NCI-H510A treated with DMSO at 0.1 percent for 48 hours (cell line): ENCODE measurements at places on chromosomes 2 and 18.
A peak's percentile ranks its signal among the peaks of the same experiment; 100 is the strongest.

DNA sequence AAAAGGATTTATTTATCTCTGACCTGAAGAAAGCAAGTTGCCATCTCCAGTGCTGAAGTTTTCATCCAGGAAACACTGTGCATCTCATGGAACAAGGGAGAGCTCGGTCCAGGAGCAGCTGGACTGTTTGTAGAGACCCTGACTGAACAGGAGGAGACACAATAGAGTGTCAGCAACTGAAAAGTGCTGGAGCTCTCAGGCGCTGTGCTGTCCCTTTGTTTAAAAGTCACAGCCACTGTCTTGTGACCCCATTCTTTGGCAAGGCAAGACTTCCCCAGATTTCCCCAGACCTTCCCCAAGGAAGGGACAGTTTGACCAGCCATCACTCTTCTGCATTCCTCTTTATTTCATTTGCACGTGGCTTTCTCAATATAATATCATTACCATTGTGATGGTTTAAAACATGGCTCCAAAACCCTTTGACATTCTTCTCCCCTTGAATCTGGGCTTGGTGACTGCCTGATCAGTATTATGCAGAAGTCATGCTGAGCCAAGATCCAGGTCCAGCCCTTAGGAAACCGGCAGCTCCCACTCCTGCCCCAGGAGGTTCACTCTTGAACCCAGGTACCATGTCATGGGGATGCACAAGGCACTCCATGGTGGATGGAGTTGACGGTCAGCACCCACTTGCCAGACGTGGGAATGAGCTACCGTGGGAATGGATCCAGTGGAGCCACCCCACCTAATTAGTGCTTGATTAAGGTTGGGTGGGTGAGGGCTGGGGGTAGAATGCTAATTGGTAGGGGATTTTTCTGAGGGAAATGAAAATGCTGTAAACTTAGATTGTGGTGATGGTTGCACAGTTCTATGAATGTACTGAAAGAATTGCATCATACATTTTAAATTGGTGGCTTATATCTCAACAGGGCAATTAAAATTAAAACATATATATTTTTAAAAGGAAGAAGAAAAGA, 497.9 kb upstream of the RAB6C start:
- no peak for DNase-seq

- no peak for DNase-seq
Measured at GRCh38 chr2:80363330-80363729, 58.8 kb upstream of the LRRTM1 start.

- no peak for DNase-seq
Measured at GRCh38 chr2:233821709-233822100, 32.6 kb downstream of the HJURP start.

DNA sequence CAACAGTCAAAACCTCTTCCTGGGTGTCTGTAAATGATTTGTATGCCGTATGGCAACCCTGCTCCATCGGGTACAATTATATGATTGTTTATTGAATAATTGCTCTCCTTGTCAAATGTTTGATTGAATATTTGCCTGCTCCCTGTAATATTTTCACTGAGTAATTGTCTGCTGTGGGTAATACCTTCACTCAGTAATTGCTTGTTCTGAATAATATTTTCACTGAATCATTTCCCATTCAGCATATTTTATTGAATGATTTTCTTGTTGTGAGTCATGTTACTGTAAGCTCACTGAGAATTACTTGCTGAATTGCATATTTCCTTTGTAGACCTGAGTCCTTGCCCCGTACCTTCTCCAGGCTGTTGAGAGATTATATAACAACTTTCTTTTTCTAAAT, 535.2 kb downstream of the METTL4 start:
- DNase-seq, result no peak

DNA sequence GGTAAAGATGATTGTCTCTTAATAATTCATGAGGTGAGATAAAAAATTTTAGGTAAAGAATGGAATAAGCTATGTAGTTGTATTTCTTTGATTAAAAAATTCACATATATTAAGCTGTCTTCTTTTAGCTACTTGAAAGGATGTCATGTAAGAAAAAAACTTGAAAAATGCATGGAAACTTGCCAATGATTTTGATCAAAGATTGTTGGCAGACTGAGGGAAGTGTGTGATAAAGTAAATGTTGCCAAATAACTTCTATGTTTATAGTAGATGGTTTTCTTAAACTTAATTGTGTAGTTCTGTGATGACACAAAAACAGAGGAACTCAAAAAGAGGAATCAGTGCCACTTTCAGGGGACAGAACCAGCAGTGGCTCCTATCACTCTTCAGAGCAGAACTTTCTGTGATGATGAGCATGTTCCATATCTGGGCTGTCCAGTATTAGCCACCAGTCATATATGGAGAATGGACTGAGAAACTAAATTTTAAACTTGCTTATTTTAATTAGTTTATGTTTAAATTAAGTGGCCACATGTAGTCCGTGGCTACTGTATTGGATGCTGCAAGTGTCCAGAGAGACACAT, 51.9 kb upstream of the SLC38A11 start:
- DNase-seq, result no peak

GRCh38 chr18:9863282-9863681, 22.5 kb upstream of the TXNDC2 start:
- DNase-seq, result no peak

GRCh38 chr2:61117534-61117933, 44.5 kb upstream of the C2orf74 start:
- no peak for DNase-seq

DNA sequence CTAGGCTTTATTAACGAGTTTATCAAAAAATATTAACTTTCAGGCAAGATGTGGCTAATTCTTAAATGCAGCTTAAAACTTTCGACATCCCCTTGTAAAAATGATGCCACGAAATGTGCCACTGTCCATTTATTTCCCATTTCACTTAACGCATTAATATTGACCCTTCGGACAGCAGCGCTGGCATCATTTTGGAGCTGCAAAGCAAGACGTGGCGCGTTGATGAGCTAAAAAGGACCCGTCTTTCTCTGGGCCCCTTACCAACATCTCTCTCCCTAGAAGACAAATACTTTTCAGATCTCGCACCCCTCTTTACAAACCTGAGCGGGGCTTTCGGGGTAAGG, 367.9 kb downstream of the MTX2 start:
- DNase-seq, result no peak

DNA sequence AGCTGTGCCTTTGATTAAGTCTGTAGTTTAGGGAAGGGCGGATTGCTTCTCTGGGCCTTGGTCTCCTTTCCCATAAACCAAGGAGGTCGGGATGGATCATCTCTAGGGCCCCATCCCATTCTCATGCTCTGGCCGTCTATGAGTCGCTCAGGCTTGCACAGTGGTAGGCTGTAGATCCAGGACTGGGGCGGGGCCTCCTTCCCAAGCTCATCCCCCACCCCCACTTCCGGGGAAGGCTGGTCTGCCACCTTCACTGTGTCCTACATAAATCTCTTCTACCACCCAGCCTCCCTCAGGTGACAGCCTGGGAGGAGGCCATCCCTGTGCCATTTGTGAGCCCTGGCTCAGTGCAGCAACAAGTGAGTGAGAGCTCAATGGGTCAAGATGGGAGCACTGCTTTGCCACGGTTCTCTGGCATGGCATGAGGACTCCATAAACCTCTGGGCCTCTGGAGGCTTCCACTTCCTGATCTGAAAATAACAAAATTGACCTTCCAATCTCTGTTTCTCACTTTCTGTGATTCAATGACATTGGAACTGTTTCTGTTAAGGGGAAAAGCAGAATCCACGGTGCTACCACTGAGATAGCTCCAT, 68.5 kb downstream of the SUMO1 start:
- no peak for DNase-seq

DNA sequence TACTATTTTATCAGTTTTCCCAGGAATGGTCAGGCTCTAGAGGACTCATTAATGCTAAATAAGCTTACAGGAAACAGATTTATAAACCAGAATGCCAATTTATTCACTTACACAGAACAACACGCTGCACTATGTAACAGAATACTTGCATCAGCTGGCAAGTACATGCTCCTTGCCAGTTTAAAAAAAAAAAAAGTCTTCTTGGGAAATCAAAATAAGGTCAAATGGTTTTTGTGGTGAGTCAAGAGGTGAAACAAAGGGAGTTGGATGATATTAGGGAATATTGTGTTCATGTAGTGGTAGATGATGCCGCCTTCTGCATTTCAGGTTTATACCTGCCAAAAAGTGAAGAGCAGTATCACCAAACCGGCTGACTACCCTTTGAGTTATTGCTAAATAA, 1322.1 kb upstream of the ZEB2 start:
- DNase-seq, result no peak

GRCh38 chr2:188573453-188573852, 281.8 kb downstream of the GULP1 start:
- DNase-seq, result no peak

- DNase-seq, result no peak
Measured at GRCh38 chr2:231816327-231817026, 30.2 kb downstream of the COPS7B start.

DNA sequence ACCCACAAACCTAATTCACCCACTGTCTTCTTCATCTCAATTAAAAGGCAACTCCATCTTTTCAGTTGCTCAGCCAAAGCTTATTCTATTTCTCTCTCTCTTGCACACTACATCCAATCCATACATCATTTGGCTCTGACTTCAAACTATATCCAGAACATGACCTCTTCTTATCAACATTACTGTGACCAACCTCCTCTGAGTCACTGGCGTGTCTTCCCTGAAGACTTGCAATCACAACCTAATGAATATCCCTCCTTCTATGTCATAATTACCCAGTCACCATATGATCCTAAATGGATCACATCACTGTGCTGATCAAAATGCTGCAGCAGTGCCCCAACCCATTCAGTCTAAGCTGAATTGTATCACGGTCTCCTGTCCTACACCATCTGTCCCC, 22.6 kb upstream of the SULT1C3 start:
- no peak for DNase-seq

DNA sequence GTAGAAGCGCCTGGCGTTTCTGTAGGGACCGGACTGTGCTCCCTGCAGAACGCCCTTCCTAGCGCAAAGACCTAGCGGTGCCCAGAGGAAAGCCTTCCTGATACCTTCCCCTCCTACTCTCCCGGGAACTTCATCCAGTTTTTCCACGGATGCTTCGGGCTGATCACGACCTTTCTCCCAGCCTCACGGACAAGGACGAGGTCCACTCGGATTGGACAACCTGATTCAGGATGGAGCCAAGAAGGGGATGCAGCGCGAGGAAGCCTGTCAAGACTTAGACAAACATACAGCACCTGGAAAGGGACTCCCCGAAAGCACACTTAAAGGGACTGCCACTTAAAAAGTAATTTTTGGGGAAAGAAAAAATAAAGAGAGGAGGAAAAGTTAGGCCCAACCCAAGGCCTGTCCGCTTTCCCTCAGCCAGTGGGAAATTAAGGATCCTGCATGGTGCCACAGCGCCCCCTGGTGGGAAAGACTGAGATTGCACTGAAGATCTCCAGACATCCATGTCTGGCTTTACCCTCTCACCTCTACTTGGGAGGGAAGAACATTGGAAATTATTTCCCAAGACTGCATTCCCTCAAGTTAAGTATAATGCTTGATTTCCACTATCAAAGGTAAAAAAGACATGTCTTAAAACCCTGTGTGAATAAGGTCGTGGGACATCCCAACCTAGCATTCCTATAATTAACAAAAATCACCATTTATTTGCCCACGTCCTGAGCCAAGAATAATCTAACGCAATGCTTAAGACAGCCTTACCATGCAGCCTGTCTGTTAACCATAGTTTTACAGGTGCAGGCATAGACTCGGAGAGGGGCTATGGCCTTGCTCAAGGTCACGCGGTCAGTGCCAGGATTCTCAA, 13.4 kb upstream of the COPS8 start:
- DNase-seq, result peak; percentile 26

GRCh38 chr2:206482633-206483032, 39.3 kb downstream of the ADAM23 start:
- DNase-seq, result no peak

GRCh38 chr18:49431165-49431962, 29.1 kb downstream of the DYM start:
- DNase-seq, result no peak

GRCh38 chr18:48131042-48131441, 200.6 kb upstream of the SMAD2 start:
- no peak for DNase-seq

- no peak for DNase-seq
Measured at GRCh38 chr2:43838560-43839267, at the start of the genes ABCG5 and ABCG8. Gene ABCG5 (minus strand): TSS chr2:43838839. CDS start chr2:43838679, 160 bp downstream. Gene ABCG8 (plus strand): TSS chr2:43838971. CDS start chr2:43839054, 83 bp downstream.

GRCh38 chr2:238973038-238973739, 125.3 kb downstream of the TWIST2 start:
- DNase-seq, result no peak

DNA sequence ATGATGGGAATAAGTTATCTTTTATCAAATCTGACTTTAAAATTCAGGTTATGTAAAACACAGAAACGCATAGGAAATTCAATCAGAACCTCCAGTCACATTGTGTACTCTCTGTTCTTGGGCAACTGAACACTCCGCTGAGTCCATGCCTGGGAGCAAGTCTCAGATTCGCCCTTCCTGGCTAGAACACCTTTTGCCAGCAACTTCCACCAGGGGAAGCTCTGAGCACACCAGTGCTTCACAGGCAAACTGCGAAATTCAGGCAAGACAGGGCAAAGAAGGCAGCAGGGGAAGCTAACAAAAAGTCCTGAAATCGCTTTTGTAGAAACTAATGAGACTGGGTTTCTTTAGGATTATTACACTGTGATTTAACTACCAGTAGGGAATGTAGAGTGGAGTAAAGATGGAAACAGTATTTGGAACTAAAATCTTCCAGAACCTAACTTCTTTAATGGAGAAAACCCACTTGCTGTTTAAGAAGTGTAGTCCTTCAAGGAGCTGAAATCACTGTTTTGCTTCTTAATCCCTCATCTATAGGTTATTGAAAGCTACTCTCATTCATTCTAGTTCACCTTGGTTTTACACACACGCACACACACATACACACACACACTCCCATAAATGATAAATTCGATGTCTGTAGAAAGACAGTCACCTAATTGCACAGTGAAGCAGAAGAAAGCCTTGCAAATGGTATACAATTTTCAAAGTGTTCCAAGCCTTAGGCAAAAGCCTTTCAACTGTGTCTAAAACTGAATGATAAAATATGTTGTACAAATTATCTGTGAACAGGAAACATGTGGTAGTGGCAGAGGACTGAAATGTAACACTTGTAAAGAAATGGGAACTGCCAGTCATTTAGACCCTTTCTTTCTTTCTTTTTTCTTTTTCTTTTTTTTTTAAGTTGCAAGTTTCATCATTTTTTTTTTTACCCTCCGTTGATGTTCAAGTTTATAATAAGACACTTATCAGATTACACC, 214.5 kb downstream of the TMEM182 start:
- peak; percentile 49 for DNase-seq

GRCh38 chr2:9333591-9334171, 89.6 kb downstream of the ITGB1BP1 start:
- peak; percentile 77 for DNase-seq

GRCh38 chr2:99481941-99482340, 7.9 kb downstream of the REV1 start:
- DNase-seq, result no peak

DNA sequence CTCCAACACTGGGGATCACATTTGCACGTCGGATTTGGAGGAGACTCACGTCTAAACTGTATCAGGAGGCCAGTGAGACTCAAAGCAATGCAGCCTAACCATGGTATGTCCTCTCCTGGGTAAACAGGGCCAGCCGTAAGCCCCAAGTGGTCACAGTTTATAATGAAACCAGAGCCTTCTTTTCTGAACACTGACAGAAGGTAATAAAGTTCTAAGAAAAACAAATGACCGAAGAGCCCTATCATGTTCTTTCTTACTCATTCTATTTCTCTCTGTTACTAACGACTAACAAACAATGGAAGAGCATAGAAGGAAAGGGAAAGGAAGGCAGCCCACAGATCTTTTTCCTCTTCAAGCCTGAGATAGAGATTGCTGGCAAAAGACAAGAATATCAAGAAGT, 796.8 kb upstream of the SOX11 start:
- peak; percentile 25 for DNase-seq
